ENCODE measurements at places on chromosomes 3 and 15.
A peak's percentile ranks its signal among the peaks of the same experiment; 100 is the strongest.

DNA sequence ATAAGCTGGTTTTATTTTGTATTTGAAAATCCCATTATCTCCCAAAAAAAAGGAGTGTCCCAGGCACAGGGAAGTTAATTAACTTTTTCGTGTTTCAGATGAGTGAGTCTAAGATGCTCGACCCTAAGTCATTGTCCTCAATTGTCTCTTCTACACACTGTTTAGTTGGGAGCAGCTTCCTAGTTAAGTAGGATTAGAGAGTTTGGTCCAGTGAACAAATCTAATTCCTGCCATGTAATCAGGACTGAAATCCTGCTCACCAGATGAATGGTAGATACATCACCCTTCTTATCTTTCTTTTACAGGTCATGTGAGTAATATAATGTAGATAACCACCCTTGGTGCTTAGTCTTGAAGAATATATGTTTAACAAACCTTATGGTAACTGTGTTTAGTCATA lies 228.9 kb upstream of the MANF start:
- no peak for DNase-seq

DNA sequence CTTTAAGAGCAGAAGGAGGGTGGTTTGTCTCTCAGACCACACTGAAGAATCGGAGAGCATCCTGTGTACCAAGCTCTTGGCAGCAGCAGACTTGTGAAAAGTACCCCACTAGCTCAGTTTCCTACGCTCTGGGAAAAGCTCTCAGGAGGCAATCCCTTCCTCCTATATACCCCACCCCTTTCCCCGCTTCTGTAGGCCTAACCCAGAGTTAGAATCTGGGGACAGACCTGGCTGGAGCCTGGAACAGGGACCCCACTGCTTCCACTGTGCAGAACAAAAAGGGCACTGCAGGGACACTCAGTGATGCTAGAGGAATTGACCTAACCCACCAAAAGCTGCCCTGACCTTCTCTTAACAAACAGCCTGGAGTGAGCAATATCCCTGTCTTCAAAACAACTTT lies 70.0 kb upstream of the CCDC39 start:
- DNase-seq = no peak

- DNase-seq = peak; percentile 23
Observed at GRCh38 chr15:94230883-94231722, at the start of gene MCTP2. MCTP2 (plus strand) TSS chr15:94231561; CDS start chr15:94298266, 66,705 bp downstream.

DNA sequence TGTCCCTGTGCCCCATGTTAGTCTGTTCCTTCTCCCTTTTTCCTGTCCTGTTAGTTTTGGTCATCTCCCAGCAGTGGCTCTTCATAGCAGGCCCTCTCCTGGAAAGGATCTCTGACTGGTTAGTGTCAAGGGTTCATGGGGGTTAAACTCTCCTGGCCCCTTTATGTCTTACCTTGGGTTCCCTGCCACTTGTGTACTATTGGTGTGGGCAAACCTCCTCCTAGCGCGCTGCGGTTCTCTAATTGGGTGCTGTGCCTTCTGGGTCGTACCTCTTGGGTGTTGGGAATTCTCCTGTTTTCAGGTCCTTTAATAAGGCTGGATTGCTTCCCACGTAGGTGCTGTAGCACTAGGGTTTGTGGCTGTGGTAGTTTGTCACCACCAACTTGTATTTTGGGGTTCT lies 18.8 kb downstream of the GMPS start:
- DNase-seq = no peak

GRCh38 chr3:127747751-127748521 lies 74.4 kb downstream of the MGLL start:
- peak; percentile 89 for DNase-seq

GRCh38 chr15:66832664-66833063 lies 130.6 kb downstream of the SMAD6 start:
- DNase-seq = no peak

- no peak for DNase-seq
Observed at GRCh38 chr3:198092276-198092675, 132.3 kb downstream of the LMLN start.

- DNase-seq = no peak
Observed at GRCh38 chr15:92068121-92068520, 214.6 kb downstream of the SLCO3A1 start.

- no peak for DNase-seq
Observed at GRCh38 chr15:101023501-101024072, 104.4 kb downstream of the LRRK1 start.

- DNase-seq = no peak
Observed at GRCh38 chr3:64518950-64519349, 168.8 kb downstream of the ADAMTS9 start.

DNA sequence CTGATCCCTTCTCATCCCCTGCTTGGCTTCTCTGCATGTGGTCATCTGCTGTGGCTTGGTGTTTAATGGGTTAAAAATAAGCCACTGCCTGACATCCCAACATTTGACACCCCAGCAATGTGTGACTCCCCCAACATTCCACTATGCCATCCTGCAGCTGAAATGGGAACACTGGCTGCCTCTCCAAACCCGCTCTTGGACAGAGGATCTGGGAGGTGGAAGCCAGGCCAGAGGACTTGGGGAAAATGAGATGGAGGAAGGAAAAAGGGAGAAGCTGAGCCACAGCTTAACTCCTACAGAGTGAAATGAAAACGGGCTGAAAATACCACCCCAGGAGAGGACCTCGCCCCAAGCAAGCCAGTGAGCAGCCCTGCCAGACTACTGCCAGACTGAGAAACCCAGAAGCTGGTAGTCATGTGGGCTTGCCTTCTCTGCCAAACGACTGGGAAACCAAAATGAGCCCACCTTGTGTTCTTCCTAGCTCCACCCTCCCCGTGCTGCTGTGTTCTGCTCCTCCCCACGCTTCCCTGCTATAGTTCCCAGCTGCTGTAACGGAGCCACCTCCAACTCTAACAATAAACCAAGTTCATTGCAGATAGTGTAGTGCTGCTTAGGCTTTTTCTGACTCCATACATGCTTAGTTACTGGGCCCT lies 13.7 kb downstream of the MAP1A start:
- no peak for DNase-seq

DNA sequence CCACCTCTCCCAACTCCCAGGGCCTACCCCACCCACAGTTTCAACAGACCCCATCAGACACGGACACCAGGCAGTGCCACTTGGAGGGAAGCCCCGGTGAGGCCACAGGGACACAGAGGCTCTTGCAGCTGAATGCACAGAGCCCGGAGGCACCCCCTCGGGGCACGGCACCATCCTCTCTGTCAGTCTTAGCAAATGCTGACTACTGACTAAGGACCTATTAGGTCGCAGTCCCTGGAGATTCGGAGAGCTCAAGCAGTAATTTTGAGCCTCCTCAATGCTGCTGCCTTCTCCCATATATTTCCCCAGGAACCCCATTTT lies 79.9 kb downstream of the VGLL4 start:
- DNase-seq = no peak

GRCh38 chr3:157067114-157067513 lies 92.8 kb downstream of the CCNL1 start:
- DNase-seq = no peak

DNA sequence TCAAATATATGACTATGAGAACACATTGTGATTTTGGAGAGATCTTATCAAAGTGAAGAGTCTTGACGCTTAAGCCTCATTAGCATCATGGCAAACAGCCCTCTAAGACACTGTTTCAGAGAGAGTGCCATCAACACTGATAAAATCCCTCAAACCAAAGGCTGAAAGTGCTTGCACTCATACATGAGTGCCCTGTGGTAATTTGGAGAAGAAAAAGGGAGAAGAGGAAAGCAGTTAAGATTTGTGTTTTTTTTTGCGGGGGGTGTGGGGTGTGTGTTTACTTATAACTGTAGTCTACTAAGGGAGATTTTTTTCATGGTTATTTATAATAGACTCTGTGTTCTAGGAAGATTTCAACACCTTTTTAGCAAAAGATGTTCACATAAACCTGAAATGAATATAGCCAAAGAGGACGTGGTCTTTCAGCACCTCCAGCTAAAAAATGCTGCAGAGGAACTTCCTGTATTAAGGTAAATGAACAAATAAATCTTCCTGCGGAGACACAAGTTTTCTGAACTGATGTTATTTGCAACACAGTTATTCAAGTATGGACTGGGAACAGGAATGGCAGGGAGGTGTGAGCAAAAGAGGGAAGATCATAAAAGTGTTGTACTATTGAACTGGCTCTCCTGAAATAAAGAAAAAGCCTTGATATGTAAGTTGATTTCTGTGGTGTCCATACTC lies 81.9 kb upstream of the TGFBR2 start:
- DNase-seq = no peak

- no peak for DNase-seq
Observed at GRCh38 chr3:47613722-47614121, 35.1 kb upstream of the CSPG5 start.

DNA sequence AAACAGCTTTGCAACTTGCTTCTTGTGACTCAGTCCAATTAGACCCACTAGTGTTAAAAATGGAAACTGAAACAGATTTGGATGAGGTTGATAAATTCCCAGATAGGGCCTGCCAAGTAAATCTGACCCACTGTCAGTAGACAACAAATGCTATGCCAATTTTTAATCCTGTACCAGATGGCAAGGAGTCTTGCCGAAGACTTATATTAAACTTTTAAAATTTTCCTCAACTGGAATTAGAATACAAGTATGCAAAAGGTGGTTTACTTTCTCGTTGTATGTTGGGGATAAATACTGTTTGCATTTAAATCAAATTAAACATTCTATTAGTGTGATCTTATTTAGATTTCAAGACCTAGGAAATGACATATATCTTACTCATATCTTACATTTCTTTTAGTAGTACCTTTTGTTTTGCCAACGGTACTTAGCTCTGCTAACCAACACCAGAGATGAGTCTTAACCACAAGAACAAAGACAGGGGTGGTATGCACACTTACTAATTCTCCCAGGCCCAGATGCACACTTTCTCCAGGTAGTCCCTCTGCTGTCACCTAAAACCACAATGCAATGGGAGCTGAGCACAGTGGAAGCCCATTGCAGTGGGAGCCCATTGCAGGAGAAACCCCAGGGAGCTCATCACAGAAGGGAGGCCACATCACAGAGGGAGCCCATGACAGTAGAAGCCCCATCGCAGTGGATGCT lies 77.8 kb downstream of the WWTR1 start:
- no peak for DNase-seq

- DNase-seq = no peak
Observed at GRCh38 chr3:66692766-66693150, 191.9 kb upstream of the LRIG1 start.

- no peak for DNase-seq
Observed at GRCh38 chr15:69466733-69467132, 14.1 kb downstream of the RPLP1 start.

DNA sequence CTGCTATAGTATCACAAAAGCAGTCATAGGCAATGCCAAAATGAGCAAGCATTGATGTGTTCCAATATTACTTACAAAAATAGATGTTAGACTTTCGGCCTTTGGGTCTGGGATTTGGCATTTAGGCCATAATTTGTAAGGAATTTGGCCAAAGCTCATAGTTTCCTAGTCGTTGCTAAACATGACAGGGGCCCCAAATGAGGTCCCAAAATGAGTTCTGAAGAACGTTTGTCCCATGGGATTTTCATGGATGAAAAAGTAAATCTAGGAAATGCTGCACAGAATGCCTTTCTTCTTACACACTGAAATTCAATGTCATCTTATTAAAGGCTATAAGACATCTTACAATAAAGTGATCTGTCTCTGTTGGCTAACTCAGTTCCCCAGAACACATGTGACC lies 456.0 kb downstream of the CNTN4 start:
- no peak for DNase-seq

DNA sequence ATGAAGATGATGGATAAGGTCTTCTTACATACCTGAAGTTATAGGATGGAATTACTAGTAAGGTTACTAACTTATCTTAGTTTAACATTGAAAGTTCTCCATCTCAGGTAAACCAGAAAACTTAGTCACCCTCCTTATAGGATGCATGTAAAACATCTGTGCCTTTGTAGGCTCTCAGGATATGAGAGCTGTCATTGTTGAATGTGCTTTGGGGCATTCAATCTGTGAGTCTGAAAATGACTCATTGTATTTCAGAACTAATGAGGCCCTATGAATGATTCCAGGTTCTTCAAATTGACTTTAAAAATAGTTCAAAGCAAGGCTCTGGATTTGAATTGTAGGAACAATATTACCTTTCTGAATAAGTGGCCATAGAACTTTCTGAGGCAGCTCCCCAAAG lies 237.7 kb upstream of the AZI2 start:
- no peak for DNase-seq

DNA sequence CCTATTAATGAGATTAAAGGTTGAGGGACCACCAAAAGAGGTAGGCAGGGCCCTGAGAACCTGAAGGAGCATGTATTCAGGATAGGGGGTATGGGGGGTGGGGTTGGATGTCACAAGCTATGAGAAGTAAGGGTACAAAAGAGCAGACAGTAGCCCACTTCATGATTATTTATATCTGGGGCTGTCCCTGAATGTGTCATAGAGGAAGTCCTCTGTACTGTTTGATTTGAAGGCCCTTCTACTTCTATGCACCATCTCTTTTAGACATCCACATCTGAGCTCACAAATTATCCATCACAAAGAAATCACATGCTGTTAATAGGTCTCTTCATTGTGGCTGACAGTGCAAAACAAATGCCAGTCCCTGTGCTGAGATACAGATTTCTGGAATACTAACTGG lies 68.6 kb downstream of the FHIT start:
- no peak for DNase-seq

DNA sequence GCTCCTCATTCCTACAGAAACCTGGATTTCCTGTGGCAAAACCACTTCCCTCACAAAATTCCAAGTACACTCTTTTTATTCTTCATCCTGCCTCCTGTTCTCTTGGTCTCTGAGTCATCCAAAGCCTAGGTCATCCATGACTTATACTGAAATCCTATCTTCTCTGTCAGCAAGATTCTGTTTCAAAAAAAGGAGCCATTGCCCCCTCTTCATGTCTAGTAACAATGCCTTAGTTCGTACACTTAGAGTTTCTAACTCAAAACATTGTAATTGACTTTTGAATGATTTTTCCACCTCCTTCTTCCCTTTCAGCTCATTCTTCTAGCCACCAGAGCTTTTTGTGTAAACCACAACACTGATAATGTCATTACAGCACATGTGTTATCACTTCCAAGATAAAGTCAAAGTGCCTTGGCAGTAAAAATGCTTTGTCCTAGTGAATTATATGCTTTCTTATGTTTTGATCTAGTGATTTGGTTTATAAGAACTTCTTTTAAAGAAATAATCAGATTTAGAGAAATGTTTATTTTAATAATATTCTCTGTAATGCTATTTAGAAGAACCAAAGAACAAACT lies 256.5 kb upstream of the NECTIN3 start:
- peak; percentile 32 for DNase-seq

DNA sequence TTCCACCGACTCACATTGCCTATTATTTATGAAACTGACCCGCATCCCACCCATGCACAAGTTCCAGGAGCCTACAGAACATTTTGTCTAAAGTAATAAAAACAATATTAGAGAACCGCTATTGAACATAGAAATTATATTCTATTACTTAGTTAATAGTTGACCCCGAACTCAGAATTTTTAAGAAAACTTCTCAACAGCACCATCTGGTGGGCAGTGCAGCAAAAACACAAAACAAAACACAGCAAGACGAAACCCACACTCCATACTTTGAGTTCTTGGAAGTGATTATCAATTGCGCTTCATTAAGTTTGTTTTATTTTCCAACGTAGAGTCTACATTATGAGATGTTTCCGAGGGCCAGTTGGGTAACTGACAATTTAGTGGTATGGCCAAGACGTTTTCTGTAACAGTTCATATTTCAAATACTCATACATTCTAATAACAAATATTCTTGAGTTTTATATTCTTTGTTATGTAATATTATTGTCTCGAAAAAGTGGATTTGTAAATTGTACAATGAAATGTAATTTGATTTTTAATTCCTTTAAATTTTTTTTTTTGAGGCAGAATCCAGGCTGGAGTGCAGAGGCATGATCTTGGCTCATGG lies 24.0 kb upstream of the C3orf70 start:
- DNase-seq = peak; percentile 13
